H9 (cell line): ENCODE measurements at places on chromosomes 5 and 9.
A peak's percentile ranks its signal among the peaks of the same experiment; 100 is the strongest.

- no peak for DNase-seq
Measured at GRCh38 chr5:57651127-57651526, 168.5 kb upstream of the ACTBL2 start.

DNA sequence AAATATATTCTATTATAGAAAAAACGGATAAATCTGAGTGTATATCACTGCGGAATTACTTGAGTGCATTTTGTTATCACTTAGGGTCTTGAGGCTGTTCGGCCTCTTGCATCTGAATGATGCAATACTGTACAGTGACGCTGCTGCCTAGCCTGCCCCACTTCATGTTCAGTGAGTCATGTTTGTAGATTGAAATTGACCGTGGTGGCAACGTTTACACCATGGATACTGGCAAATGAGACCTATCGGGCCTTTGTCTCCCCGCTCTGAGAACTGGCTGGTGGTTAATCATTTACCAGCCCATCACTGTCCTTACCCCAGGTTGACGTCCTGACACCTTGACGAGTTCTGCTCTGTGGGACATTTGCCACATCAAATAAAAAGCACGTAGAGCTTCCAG, 510.1 kb upstream of the ADAMTS16 start:
- no peak for DNase-seq

- no peak for DNase-seq
Measured at GRCh38 chr9:137373611-137373980, 49.4 kb downstream of the EXD3 start.

GRCh38 chr9:110668570-110669167, at the start of gene MUSK:
MUSK (plus strand) TSS chr9:110668791; CDS start chr9:110668905, 114 bp downstream.
- DNase-seq = no peak

DNA sequence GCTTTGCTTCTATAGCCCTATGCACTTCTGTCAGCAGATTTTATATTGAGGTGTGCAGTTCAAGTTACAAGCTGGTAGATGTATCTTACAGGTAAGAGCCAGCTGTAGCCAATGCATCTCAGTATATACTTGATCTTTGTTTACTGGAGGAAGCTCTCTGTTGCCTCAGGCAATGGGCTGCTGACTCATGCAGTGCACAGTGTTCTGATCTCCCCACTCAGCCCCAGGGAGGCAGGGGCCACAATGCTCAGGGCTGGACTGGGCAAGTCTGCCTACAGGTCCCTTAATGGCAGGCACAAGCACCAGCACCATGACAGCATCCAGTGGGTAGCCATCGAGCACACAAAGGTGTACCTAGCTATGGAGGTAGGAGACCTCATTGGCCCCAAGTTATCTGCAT, 178.8 kb upstream of the CDH10 start:
- DNase-seq = peak; percentile 30

- no peak for DNase-seq
Measured at GRCh38 chr5:179313849-179314521, 31.3 kb downstream of the ADAMTS2 start.

- DNase-seq = peak; percentile 79
Measured at GRCh38 chr9:92706218-92706940, 36.4 kb upstream of the IPPK start.

GRCh38 chr9:75880618-75881017, 9.9 kb upstream of the PCSK5 start:
- DNase-seq = no peak

- no peak for DNase-seq
Measured at GRCh38 chr9:118975736-118976135, 393.5 kb downstream of the BRINP1 start.

DNA sequence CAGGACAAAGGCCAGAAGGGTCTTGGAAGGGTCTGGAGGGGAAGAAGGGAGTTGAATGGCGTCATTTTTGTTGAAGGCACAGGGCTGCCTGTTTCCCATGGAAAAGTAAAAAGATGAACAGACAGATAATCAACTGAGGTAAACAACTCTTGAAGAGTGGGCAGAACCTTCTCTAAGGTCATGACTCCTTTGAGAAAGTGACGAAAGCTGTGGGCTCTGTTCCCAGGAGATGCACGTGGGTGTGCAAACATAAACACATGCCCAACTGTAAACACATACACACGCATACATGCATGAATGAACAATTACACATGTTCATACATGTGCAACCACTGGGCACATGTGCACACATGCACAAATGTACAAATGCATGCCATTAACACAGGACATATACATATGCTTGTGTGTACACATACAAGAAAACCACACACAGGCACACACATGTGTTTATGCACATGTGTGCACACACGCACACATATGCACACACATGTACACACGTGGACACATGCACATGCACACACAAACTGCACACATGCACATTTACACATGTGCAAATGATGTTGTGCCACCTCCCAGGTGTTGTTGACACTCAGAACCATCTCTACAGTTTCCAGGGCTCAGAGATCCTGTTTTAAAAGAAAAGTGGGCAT, 143.3 kb downstream of the GADD45G start:
- DNase-seq = no peak

- DNase-seq = no peak
Measured at GRCh38 chr9:68426755-68427154, 70.3 kb downstream of the PGM5 start.

DNA sequence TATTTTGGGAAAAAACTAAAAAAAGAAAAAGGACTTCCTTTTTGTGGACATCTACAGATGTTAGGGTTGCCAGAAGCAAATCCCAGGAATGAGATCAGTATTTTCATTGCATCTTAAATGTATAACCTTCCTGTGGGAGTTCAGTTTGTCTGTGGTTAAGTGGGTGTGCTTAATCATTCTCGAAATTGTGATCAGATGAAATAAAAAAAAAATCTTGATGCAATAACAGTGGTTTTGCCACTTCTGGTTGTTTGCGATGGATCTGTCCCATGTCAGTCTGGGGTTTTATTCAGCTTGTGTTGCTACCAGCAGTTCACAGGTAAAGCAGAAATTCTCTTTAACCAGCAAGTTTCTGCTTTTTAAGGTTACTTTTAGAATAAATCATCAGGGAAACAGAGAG, 179.0 kb downstream of the MAN2A1 start:
- DNase-seq = no peak

DNA sequence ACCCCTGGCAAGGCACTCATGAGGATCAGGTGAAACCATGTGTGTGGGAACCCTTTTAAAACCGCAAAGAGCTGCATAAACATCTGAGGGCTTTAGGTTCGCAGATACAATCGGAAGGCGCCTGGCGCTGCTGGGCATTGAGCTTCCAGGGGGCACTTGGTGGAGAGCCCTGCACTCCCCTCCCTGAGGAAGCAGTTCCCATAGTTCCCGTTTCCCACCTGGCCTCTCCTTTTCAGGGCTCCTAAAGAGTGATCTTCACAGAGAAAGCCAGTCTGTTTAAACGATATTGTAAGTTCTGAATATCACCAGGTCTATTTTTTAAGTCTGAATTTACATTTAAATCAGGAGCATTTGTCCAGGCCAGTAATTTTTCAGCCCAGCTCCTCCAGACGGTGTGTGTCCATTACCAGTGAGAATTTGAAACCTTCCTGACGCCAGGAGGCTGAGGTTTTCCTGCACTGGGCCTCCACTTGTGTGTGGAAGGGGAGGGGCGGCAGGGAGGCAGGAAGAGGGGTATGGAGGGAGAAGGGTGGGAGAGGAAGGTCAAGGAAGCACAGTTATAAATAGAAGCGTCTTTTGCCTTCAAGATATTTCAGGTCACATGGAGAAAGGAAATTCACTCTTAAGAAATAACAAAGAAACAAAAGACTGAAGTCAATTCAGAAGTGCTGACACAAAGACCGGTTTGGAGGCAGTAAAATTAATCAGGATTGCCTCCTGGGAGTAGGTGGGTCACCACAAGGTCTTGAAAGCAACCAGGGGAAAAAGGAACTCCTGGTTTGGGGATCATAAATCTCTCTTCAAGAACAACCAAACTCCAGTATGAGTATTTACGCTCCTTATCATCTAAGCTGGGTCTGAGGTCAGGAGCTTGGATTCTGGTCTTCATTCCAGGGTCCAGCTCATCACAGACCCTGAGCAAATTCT, 14.3 kb upstream of the MGAT1 start:
- no peak for DNase-seq

DNA sequence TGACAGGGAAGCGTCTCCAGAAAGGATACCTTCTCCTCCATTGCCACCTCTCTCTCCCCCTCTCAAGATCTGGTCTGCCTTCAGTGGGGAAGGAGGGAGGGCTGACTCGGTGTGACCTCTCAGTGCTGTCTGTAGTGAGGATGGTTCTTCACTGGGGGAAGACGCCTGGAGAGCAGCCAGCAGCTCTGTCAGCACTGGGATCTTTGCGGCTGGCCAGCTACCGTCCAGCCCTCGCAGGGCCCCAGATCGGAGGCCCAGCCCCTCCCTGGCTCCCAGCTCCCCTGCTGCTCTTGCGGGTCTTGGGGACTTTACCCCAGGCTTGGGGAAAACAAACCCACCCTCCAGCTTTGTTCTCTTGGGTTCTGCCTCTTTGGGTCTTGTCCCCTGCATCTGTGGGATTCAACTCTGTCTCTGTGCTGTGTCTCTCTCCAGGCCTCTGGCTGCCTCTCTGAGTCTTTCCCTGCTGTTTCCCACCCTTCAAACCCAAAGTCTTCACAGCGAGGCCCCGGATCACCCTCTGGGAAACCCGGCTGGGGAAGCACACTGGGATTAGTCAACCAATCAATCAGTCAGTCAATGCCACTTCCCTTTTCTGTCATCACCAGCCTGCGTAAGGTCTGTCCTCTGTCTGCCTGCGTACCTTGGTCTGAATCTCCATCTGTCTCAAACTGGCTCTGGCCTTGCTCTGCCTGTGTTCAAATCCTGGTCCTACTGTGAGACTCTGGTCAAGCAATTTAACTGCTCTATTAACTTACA, 23.0 kb downstream of the FGF18 start:
- DNase-seq = no peak

DNA sequence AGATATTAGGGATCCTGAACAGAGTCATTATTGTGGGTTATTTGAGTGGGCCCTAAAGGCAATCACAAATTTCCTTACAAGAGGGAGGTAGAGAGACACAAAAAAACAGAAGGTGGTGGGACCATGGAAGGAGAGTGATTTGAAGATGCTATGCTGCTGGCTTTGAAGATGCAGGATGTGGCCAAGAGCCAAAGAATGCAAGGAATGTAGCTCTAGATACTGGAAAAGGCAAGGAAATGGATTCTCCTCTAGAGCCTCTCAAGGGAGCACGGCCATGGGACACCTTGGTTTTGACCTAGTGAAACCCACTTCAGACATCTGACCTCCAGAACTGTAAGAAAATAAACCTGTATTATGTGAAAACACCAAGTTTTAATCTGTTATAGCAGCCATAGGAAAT, 53.8 kb downstream of the TTC39B start:
- no peak for DNase-seq

GRCh38 chr5:32760091-32760509, 49.0 kb downstream of the NPR3 start:
- no peak for DNase-seq

DNA sequence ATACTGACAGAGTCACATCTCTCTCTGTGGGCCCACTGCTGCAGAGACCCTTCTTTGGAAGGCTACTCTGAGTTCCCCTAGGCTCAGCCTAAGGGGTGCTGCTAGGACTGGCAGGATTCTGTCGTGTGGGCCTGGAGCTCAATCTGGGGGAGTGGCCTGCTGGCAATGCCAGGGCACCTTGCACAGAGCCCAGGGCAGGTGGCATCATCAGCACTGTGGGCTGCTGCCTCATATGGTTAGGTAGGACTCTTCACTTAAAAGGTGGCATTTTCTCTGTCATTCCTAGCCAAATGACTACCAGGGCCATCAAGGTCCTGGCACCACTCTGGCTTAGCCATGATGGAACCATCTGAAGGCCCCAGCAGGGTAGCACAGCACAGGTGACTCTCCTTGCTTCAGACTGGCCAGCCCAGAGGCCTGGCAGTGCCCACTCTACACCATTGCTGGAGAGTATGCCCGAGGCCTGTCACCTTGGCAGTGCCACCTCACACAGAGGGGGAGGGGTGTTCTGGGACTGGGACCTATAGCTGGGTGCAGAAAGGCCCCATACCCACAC, 21.9 kb downstream of the PITX1 start:
- no peak for DNase-seq

DNA sequence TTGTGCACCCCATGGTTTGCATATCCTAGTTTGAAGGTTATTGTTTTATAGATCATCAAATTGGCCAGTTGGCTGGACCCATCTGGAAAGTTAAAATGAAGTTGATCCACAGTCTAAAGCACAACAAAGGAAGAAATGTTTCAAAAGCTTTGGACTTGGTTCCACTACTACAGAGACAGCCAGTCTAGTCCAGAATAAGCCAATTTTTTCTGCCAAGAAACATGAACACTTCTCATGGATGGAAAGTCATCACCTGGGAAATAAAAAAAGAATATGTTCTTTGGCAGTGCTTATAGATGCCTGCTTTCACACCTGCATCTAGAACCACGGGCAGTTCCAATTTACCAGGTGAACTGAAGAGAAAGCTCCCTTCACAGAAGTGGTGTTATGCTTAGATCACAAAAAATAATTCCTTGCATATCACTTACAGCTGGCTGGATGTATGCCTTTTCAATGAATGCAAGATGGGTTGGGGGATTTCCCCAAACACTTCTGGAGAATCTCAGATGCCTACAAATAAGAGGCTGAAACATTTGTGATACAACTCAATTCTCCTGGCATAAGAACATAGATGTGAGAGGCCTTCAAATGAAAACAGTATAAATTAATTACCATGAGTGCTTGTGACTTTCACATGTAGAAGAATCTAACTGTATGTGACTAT, 26.9 kb downstream of the C9 start:
- no peak for DNase-seq

DNA sequence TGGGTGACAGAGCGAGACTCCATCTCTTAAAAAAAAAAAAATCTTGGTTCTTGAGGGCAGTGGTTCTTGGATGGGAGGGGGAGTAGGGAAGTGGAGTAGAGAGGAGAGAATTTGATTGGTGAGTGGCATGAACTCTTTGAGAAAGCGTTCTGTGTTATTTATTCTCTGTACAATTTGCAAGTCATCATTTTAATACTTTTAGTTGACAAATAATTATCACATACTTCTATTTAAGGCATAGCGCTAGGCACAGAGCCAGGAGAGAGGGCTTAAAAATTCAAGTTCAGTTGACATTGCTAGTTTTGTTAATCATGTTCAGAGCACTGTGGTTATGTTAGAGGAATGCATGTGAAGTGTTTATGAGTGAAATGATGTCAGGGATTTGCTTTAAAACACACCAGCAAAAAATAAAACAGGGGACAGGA, 24.6 kb downstream of the HSDL2 start:
- no peak for DNase-seq

GRCh38 chr5:57442080-57442839, 40.4 kb downstream of the ACTBL2 start:
- DNase-seq = no peak

GRCh38 chr5:28666110-28666509, 1627.7 kb upstream of the CDH9 start:
- no peak for DNase-seq

- DNase-seq = no peak
Measured at GRCh38 chr9:9945966-9946365, 666.8 kb downstream of the PTPRD start.

DNA sequence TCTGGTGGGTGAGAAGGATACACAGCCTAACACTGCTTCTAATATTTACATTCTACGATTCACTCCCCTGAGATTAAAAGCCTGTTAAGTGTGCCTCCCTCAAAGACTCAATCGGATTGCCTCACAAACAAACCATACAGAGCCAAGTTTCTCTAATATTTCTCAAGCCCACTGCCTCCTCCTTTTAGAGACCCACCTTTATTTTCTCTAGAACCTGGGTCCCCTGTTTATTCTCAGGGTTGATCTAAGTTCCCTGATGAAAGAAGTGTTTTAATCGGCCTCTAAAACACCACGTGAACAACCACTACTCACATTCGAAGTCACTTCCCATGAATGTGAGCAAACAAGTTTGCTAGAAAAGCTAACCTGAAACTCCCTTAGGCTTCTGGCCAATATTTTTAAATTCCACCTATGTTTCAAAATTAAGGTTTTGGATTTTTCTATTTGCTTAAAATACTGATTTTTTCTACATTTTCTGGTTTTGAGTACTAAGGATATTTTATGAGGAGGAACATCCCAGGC, 76.5 kb downstream of the GLIS3 start:
- no peak for DNase-seq
